ENCODE measurements at places on chromosomes 1 and 21. TPM values are rescaled to one million over a fixed set of nuclear protein-coding genes. Genes with fewer than 3 reads are reported as not detected.

Gene FAM72A
- total RNA-seq = 4.4 TPM

Gene PERM1
- 0.35 TPM for total RNA-seq

DNA sequence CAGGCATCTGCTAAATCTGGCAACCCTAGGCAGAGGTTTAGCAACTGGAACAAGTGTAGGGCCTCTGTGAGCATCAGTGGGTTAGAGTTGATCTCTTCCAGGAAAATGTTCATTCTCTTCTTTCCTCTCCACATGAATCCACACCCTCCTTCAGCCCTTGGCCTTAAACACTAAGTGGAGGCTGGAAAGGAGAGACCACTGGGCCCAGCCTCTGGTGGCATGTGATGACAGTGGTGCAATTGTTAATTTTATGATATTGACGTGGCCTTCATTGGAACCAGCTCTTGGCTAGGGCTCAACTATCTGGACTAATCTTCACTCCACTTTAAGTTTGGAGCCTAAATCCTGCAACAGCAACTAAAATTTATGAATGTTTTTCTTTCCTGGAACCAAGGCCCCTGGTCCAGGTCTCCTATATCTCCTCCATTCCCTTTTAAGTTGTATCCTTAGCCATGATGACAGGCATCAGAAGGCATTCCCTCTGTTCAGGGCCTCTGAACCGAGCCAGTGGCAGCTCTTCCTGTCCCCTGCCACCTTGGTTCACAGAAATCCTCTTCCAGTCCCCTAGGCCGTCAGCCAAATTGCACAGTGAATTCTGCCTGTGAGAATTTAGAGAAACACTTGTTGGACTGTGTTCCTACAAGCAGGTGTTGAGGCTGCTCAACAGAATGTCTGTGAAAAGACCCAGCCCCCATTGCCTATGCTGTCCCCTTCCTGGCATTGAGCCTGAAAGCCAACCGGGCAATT, 132.2 kb downstream of the PSMG1 start:
- no peak for DNase-seq

DNA sequence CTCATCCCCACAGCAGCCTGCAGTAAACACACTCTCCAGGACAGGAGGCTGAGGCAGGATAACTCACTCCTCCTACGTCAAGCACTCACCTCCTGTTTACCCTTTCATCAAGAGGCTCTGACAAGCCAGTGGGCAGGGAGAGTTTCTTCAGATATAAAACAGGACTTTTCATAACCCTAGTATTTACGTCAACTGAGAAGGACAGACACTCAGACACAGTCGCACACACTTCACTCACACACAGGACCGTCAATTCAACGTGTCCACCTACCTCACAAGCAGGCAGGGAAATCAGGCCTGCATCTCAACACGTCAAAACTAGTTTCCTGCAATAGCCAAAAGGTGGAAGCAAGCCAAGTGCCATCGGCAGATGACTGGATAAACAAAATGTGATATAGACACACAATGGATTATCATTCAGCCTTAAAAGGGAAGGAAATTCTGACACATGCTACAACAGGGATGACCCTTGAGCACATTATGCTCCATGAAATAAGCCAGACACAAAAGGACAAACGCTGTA, 48.6 kb downstream of the ITPKB start:
- no peak for DNase-seq

- DNase-seq = no peak
Observed at GRCh38 chr1:92826792-92827191, 5.0 kb upstream of the RPL5 start.

Gene KCND3
- 6.3 TPM for total RNA-seq

GRCh38 chr1:230548997-230549396, 93.3 kb upstream of the COG2 start:
- no peak for DNase-seq

GRCh38 chr1:186300056-186300455, 75.0 kb downstream of the TPR start:
- no peak for DNase-seq

- no peak for DNase-seq
Observed at GRCh38 chr1:91529856-91530255, 29.2 kb downstream of the CDC7 start.

Gene NBPF4
- total RNA-seq = not detected

DNA sequence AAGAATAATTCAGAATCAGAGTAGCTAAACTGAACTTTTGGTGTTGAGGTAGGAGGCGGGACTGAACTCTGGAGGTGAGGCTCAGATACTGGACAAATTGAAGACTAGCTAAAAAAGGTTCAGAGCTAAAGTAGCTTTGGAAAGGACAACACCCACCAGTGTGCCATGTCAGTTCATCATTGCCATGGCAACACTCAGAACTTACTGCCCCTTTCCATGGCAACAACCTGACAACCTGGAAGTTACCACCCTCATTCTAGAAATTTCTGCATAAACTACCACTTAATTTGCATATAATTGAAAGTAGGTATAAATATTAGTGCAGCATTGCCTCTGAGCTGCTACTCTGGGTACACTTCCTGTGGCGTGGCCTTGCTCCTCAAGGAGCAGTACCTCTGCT, 30.3 kb upstream of the POGK start:
- DNase-seq = no peak

Data from upper lobe of right lung (tissue), 1 donor.